ENCODE measurements at places on chromosomes 2 and 18. TPM values are rescaled to one million over a fixed set of nuclear protein-coding genes. Genes with fewer than 3 reads are reported as not detected.

Gene DNAH6
- total RNA-seq: under 0.01 TPM

Gene DIPK1C
- not detected for total RNA-seq

Gene SERPINB11
- not detected for total RNA-seq

Gene CDK15
- 1.3 TPM for total RNA-seq

Data from fibroblast of lung (primary cell).